Colonic mucosa (tissue), 4 donors: ENCODE measurements at places on chromosomes 16 and 17.

DNA sequence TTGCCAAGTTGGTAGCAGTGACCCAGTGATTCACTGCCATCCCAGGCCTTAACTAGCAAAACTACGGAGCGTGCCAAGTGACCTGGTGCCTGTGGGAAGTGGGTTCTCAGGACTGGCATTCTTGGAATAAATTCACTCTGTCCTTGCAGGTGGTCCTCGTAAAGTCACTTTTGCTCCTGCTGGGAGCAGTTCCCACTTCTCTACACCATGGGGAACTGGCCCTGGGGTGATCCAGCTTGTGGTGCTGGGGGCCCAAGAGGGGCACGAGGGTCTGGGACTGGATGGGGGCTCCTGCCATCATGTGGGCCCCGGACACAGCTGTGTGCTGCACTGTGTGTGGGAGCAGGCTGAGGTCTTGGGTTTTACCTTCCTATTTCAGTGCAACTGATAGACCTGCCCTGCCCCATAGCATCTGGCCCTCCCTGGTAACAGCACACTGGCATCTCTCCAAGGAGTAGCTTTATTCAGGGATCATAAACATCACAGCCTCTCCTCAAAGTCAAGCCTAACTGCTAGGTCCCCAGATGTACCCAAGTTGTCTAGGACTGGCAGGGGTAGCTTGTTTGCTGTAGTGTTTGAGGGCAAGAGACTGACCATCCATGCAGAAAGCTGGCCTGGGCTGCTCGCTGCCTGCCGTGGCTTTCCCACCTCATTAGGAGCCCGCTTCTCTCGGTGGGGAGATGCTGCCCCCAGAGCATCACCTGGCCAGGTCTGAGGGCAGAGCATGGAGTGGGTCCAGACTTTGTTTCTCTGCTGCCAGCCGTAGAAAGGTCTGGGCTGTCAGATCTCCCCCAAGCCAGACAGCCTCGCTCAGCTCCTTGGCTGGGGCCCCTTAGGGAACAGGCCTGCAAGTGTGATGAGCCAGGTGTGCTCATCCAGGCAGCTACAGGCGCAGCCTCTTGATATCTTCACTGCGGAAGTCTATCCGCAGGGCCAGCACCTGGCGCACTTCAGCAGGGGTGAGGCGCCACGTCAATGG, 26.0 kb downstream of the FCSK start:
- no peak for DNase-seq

GRCh38 chr17:33401249-33401648, 108.2 kb upstream of the ASIC2 start:
- no peak for DNase-seq

DNA sequence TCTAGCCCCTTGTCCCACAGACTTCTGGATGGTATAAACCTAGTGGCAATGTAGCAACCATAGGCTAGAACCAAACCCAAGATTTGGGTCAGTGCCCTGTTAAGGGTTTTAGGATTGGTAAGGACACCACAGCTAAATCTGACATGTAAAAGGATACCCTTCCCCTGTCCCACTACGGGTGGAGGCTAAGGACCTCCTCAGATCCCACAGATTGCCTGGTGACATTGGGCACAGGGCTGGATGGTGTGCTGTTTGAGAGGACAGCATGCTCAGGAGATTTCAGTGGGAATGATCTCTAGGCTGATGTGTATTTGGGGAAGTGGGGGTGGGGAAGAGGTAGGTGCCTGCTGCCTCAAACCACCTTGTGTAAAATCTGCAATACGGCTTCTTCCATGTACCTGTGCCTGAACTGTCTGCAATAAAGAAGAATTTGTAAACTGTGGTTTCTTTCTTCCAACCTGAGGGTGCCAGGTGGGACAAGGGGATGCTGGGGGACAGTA, 671 bp upstream of the EDC4 start:
- no peak for DNase-seq

- no peak for DNase-seq
Observed at GRCh38 chr16:11412175-11412904, 67.1 kb downstream of the RMI2 start.

DNA sequence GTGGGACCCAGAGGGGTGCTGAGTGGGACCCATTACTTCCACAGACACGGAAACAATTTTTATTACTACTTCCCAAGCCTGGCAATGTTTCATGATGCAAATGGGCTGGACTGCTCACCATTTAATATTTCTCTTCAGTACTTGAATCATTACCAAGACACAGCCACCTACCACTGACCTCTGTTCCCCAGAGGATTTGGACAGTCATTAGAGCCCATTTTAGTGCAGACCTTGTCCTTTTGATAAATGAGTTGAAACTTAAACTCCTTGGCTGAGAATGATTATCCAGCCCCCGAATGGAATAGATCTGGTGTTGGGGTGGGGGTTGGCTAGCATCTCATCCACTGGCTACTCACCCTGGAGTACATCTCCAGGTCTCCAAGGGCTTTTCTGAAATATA, 33.6 kb upstream of the APOH start:
- no peak for DNase-seq

DNA sequence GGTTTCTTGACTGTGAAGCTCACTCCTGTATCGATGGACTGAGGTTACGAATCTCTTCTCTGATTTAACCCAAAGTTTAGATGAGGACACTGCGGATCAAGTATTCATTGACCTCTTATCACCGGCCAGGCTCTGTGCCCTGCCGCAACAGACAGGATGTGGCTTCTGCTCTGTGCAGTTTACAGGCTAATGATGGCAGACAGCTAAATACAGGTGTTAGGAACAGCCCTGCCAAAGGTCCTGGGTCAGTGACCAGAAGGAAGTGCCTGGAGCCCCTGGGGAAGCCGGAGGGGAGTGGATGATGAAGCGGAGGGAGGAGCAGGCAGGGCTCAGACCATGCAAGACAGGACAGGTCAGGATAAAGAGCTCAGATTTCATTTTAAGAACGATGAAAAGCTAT, 44.4 kb downstream of the HAPSTR1 start:
- DNase-seq = no peak

GRCh38 chr17:77958716-77959125, 218 bp downstream of the TNRC6C start:
- no peak for DNase-seq

DNA sequence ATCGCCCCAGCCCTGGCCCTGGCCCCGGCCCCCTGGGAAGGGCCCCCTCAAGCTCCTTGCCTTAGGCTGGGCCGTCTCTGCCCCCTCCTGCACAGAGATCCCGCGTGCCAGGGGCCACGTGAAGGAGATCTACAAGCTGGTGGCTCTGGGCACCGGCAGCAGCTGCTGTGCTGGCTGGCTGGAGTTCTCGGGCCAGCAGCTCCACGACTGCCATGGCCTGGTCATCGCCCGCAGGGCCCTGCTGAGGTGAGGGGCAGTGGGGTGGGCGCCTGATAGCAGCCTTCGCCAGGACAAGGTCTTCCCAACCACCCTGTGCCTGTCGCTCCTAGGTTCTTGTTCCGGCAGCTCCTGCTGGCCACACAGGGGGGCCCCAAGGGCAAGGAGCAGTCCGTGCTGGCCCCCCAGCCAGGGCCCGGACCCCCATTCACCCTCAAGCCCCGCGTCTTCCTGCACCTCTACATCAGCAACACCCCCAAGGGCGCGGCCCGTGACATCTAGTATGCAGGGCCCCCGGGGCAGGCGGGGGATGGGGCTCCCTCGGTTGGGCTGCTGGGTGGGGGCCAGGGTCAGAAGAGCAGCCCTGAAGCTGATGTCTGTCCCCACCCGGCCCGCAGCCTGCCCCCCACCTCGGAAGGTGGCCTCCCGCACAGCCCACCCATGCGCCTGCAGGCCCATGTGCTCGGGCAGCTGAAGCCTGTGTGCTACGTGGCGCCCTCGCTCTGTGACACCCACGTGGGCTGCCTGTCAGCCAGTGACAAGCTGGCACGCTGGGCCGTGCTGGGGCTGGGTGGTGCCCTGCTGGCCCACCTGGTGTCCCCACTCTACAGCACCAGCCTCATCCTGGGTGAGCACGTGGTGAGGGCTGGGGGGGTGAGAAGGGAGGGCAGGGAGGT, 4.5 kb downstream of the ADAD2 start:
- DNase-seq = no peak

DNA sequence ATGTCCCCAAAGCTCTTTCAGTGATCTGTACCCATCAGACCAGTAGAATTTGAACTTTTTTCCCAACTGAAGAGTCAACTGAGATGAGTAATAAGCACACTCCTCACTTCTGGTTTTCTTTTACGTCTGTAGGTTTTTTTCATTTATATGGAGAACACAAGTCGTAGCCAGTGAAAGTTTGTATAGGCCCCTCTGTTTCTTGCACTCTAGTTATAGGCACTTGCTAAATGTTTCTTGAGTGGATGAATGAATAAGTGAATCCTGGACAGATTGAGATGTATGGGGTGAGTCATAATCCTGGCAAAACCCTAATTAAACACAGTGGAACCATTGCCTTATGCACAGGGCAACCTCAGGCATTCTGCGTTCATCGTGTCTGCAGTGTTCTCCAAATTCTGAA, 193.7 kb upstream of the TBX2 start:
- DNase-seq = no peak

DNA sequence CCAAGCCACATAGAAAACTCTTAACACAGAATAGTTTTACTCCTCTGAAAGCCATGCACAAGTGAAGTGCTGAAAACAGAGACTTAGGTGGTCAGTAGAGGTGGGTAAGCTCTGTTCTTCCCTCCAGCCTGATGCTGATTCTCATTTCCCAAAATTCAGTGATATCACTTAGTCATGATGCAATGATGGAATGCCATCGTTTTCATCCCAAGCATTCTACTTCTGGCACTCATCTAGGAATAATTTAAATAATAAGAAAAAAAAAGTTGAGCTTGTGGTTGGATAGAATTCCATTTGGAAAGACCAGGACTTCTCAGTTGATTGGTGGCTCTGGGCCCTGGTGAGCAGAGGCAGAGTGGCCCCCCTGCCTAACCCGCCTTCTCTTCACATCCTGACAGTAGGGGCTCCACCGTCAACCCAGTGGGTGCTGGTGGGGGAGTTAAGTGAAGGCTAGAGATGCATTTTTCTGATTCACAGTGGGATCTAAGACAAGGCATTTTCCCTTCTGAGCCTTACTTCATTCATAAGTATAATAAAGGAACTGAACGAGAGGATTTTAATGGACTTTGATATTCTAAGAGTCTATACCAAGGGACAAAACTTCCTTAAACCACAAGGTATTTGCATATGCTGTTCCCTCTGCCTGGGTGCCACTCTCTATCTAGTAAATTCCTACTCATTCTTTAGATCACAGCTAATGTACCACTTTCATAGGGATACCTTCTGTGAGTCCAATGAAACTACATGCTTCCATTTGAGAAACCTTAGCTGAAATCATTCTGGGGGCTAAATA, 310.3 kb upstream of the DYNLRB2 start:
- DNase-seq = no peak

DNA sequence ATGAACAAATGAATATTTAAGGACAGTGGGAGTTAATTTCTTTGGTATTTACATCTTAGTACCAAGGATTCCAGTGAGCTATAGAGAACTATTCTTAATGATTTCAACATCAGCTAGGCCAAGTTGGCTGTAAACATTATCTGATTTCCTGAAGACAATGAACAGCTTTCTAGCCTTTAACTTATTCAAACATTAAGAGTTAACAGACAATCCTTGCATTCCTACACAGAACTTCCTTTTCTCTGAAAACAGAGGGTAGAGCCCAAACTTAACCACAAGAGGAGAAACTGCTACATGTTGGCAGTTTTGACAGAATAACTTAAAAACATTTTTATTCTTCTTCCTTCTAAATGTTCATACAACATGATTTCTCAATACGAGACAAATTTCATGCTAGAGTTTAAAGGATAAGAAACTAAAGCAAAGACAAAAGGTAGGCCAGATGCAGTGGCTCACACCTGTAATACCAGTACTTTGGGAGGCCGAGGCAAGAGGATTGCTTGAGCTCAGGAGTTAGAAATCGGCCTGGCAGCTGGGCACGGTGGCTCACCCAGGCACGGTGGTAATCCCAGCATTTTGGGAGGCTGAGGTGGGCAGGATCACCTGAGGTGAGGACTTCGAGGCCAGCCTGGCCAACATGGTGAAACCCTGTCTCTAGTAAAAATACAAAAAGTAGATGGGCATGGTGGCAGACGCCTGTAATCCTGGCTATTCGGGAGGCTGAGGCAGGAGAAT, 4.4 kb downstream of the CRLF3 start:
- DNase-seq = no peak

GRCh38 chr16:15544405-15544804, 98.5 kb downstream of the MARF1 start:
- DNase-seq = no peak

- DNase-seq = no peak
Observed at GRCh38 chr16:56801762-56802161, 63.2 kb upstream of the SLC12A3 start.

DNA sequence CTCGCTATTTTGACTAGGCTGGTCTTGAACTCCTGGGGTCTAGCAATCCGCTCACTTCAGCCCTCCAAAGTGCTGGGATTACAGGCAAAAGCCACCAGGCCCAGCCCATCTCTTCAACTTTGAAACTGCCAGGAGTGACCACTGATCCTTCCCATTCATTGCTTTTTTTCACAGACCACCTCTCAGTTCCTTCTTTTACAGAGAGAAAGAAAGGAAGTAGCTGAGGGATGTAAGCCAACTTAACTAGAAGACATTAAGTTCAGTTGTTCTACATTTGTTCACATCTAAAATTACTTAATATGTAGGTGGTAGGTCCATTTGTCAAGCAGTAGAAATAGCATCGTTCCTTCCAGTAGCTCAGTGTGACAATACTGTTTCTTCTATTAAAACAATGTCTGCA, 219.8 kb downstream of the STX8 start:
- no peak for DNase-seq
